ENCODE measurements at places on chromosomes 12 and 14.

DNA sequence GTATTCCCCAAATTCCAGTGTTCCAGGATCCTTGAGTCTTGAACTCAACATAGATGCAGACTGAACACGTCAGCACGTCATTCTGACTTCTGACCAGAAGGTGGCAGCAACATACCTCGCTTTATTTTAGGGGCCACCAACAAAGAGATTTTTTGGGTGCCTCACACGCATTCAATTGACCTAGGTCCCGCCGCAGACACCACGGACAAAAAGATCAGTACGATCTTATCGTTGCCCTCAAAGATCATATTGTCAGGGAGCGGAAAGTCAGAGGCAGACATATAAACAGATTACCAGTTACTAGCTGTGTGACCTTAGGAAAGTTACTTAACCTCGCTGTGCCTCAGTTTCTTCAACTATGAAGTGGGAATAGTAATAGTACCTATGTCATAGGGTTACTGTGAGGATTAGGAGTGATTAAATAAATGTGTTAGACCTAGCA is 6.5 kb upstream of the PRPH start:
- peak; percentile 44 for DNase-seq

DNA sequence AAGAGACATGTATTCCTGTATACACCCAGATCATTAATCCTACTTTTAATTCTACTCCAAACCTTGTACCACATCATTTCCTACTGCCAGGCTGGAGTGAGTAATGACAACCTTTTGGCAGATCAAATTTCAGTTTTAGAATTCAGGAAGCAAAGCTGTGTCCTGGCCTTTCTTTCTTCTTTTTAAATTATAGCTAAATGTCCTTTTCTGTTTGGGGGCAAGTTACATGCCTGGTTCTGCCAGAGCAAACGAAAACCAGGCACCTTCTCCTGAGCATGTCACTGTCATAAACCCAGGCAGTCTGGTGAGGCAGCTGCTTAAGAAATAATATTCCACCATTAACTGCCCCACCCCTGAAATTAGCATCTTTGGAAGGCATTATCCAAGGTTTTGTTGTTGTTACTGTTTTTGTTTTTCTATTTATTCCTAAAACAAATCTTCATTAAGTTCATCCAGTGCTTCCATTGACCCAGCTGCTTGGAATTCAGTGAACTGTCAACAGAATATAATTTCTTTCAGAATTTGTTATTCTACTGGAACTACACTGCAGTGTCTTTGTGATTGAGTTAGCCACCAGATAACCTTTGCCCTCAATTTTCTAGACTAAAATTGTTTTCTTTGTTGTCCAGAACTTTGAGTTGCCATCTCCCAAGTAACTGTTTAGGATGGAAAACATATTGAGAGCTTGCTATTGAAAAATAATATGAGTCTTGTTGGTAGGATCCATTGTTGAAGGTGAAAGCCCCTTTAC is 33.2 kb downstream of the SAMD4A start:
- peak; percentile 51 for DNase-seq

DNA sequence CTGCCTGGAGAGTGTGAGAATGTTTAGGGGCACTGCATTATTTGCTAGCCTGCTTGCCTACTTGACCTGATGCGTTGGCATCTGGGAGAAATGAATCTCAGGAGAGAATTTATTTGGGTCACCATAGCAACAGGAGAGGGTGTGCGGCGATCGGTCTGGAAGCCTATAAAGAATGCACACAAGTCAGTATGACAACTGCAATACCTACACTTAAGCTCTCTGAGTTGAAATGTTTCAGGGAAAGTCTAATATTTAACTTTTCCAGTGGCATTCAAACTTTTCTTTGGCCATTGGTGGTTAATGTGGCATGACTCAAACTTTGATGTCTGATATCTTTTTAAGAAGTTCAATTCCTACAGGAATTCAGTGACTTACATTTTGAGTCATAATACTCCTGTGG is 205.1 kb downstream of the NEDD1 start:
- no peak for DNase-seq

DNA sequence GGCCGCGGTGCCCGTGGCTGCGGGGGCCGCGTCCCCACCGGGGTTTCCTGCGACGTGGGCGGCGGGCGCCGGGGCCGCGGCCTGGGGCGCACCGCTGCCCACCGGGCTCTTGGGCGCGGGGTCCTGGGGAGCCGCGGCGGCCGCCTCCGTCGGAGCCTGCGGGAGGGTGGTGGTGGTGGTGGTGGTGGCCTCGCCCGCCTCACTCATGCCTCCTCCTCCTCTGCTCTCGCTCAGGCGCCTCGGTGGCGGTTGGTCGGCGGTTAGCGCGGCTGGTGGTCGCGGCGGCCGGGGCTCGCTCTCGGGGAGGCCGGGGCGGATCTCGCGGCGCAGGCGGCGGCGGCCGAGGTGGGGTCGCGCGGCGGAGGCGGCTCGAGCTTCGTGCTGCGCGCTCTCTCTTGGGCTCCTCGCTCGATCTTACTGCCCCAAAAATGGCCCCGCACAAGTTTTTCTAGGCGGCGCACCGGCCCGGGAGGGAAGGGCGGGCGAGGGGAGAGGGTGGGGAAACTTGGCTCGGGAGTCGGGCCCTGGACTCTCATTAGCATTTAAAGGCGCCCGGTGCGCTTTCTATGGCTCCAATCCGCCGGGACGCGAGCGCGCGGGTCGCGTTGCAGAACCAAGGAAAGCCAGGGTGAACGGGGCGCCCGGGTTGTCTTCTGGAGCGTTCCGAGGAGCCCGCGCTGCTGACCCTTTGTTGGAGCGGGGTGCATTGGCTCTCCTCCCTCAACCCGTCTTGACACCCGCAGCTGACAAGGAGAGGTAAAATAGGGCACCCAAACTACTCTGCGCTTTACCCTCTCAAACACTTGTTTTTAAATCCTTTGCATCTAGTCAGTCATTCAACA is at the start of gene YBX3:
Gene YBX3 (minus strand): TSS at position 419 of the 842 bp plus-strand sequence. CDS start 212 bp downstream, at position 207.
- peak; percentile 80 for DNase-seq

GRCh38 chr14:89368490-89369477 is 48.2 kb downstream of the FOXN3 start:
- DNase-seq: peak; percentile 39

DNA sequence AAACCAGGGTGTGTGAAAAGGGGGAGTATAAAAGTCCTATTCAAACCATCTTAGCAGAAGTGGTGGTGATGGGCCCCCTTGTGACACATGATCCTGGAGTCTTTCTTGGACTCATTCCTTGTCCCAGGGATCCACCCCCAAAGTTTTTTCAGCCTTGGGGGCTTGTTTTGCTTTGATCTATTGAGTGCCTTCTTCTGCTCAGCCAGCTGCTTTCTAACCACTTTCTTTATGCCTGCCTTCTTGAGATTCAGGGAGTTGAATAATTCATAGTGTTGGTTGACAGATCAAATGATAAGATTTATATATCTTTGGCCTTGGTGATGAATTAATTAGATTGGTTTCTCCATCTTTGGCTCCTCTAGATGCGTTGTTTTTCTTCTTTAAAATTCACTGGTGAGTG is 926.7 kb downstream of the DIO2 start:
- no peak for DNase-seq

GRCh38 chr12:116476227-116476822 is 82.9 kb upstream of the MAP1LC3B2 start:
- no peak for DNase-seq

DNA sequence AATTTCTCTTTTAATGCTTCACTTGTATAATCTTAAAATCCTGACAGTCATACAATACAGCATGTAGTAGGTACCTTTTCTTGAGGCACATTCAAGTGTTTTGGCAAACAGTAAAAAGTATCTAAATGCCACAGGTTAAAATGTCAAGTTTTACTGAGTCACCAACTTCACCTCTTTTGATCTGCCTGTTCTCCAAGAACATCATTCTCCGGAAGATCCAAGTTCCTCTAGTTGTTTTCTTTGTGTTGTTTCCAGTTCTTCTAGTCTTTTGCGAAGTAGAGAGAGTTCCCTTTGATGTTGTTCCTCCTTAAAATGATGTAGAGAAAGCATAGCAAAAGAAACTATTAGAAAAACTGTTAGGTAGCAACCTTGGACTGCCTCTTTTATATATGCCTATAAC is 151.1 kb downstream of the CEP83 start:
- peak; percentile 43 for DNase-seq

DNA sequence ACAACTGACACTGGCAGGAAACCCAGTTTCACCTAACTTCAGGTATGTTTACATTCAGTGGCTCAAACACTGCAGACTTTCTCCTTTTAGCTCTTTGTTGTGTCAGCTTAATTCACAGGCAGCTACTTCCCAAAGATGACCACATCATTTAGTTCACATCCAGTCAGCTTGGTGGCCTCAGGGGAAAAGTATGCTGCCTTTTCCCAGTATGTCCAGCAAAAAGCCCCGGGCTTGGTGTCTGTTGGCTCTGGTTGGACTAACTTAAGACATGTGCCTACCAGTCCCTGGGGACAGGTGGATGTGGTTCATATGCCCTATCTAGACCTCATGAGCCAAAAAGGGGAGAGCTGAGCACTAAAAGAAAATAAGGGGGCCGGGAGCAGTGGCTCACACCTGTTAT is 56.4 kb downstream of the GOLGA5 start:
- DNase-seq: no peak

GRCh38 chr14:104868811-104869572 is 3.9 kb downstream of the CEP170B start:
- no peak for DNase-seq

Data from iris pigment epithelial cell (primary cell).